ENCODE measurements at places on chromosomes 5 and 9.

GRCh38 chr9:91033797-91034196, 232.2 kb downstream of the SYK start:
- peak; percentile 47 for DNase-seq

DNA sequence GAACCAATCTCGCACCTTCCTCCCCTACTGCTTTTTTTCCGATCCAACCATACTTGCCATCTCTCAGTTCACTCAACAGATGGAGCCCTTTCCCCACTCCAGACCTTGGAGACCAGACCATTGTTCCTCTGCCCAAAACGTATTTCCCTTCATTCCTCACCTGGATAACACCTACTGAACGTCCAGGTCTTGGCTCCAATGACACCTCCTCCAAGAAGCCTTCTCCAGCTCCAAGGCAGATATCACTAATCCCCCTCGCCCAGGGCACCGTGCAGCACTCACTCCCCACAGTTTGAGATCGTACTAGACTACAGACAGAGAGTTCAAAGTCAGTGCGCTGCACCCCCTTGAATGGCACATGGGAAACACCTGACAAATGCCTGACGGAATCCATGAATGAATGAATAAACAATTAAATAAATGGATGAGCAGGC, 47.1 kb upstream of the AKNA start:
- DNase-seq, result peak; percentile 81

GRCh38 chr9:98107926-98108325, 11.1 kb downstream of the TRIM14 start:
- DNase-seq, result no peak

DNA sequence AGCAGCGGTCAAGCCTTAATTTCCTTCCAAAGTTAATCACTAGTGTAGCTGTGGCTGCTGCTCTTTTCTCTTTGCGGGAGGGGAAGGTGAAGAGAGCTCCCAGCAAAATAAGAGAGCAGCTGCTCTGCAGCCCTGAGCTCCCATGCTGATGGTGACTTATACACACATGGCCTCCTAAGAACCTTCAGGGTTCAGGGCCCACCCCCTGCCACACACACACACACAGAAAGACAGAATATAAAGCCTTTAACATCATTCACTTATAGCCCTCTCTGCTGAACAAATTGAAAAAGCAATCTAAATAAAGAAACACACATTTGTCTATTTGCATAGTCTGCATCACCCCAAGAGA, 43.6 kb downstream of the GAS1 start:
- no peak for DNase-seq

DNA sequence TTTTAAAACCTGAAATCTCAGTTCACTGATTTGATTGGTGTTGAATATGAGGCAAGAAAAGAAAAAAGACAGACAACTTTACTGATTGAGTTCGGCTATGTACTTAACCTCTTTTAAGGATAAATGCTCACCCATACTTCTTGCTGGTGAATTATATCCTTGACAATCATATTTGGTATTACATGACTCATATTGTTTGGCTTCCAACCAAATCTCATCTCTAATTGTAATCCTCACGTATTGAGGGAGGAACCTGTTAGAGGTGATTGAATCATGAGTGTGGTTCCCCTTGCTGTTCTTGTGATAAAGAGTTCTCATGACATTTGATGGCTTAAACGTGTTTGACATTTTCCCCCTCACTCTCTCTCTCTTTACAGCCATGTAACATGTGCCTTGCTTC, 255.6 kb upstream of the IZUMO3 start:
- no peak for DNase-seq

GRCh38 chr9:38358390-38359296, 33.9 kb upstream of the ALDH1B1 start:
- no peak for DNase-seq

DNA sequence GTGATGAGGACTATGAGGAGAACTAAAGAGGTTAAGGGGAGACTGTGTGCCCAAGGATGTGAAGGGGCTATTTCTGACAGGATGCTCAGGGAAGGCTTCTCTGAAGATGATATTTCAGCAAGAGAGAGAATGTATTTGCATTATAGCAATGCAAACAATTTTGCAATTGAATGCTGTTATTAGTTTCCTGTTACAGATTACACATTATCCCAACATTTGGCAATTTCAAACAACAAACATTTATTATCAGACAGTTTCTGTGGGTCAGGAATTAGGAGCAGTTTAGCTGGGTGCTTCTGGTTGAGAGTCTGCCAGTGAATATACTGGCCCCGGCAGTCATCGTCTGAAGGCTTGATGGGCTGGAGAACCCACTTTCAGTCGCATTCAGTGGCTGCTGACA, 228.0 kb downstream of the MARCHF11 start:
- no peak for DNase-seq

- DNase-seq, result peak; percentile 52
These were observed 659 bp downstream of the RAI14 start for GRCh38 chr5:34656700-34657273.

DNA sequence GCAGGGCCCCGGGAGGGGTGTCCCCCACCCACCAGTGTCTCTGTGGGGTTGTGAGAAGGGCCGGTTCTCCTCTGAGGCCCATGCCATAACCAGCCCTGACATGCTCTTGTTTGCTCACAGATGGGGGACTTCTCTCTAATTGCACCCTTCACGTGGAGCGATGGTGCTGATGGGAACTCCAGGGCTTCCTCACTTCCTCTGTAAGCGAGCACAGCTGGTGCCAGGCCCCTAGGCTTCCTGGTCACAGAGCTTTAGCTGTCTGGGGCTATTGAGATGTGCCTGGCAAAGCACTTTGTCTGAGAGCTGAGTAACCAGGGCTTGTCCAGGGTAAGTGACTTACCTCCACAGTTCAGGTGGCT, 36.4 kb downstream of the PHF2 start:
- no peak for DNase-seq

GRCh38 chr9:89848060-89849040, 243.5 kb downstream of the GADD45G start:
- DNase-seq, result no peak
